ENCODE measurements at places on chromosomes 4 and X.

- DNase-seq: no peak
These were observed 9.8 kb downstream of the EREG start for GRCh38 chr4:74374561-74375327.

- DNase-seq: no peak
These were observed 41.4 kb upstream of the ENPP6 start for GRCh38 chr4:184259081-184259480.

- DNase-seq: no peak
These were observed 575.8 kb downstream of the PACRGL start for GRCh38 chr4:21276046-21276445.

- DNase-seq: peak; percentile 21
These were observed 311.5 kb downstream of the PPP1R2C start for GRCh38 chrX:42466332-42467046.

GRCh38 chrX:119622356-119623232, 16.4 kb upstream of the NKRF start:
- no peak for DNase-seq

- DNase-seq: peak; percentile 49
These were observed 1.8 kb upstream of the TMEM164 start for GRCh38 chrX:110000847-110001713.

DNA sequence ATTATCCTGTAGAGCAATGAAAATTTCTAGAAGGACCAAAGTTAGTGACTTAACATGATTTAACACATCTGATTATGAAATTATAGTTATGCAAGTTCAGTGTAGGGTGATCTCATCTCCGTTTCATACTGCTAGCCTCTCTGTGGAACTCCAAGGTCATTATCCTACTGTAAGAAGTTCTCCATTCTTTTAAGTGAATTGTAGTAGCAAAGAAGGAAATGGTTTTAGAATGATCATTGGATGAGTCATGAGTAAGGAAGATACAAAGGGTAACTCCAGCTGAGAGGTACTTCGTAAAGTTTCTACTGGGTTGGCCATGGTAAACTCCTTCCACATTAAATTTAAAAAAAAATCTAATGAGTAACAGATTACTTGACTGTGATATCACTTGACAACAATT, 215.0 kb upstream of the GIMD1 start:
- no peak for DNase-seq

DNA sequence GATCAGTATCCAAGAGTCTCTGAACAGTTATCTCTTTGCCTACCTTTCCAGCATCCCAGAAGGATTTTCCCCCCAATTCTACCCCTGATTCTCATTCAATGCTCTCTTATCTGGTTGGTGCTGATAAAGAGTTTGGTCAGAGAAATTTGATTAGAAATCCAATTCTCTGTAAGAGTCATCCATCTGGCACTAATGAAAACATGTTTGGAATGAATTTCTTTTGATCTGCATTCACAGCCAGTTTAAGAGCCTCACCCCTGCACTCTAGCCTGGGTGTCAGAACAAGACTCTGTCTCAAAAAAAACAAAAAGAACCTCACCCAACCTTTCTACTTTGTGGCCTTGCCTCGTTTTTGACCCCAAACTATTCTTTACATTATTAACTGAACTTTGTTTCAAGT, 122.1 kb downstream of the MANBA start:
- DNase-seq: no peak
